ENCODE measurements at places on chromosomes 5 and 9.
A peak's percentile ranks its signal among the peaks of the same experiment; 100 is the strongest.

GRCh38 chr9:135334953-135335460 is 144.6 kb upstream of the PPP1R26 start:
- H3K36me3 ChIP-seq = no peaks in the 10 kb centered on the region
- H3K4me1 ChIP-seq = no peaks in the 10 kb centered on the region
- H3K27me3 ChIP-seq = no peaks in the 10 kb centered on the region
- H3K4me3 ChIP-seq = no peak overlapping the region
- no peak overlapping the region for H3K27ac ChIP-seq

DNA sequence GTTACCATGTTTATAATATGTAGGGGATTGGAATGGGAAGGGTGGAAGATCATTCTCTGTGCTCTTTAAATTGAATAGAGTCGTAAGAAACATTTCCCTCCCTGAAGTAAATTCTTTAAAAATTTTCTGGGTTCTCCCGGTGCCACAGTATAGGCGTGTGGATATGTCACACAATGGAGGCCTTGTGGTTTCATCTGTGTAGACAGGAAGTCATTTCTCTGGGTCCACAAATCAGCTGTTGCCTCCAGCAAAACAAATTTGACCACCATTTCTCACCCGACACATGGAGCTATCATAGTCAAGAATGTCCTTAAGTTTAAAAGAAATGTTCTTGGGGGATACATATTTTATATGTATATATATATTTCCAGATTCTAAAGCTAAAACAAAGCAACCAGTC is 17.4 kb downstream of the CEP78 start:
- no peak overlapping the region for H3K27ac ChIP-seq
- no peaks in the 10 kb centered on the region for H3K36me3 ChIP-seq
- no peaks in the 10 kb centered on the region for H3K4me1 ChIP-seq
- no peak for DNase-seq

DNA sequence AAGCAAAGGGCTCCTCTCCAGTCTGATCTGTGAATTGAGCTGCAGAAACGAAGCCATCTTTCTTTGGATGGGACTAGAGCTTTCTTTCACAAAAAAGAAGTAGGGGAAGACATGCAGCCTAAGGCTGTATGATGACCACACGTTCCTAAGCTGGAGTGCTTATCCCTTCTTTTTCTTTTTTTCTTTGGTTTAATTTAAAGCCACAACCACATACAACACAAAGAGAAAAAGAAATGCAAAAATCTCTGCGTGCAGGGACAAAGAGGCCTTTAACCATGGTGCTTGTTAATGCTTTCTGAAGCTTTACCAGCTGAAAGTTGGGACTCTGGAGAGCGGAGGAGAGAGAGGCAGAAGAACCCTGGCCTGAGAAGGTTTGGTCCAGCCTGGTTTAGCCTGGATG is 82.1 kb downstream of the PIK3R1 start:
- DNase-seq = peak; percentile 34
- H3K27ac ChIP-seq = no peak overlapping the region
- peaks cover 27% of the 10 kb centered on the region for H3K4me1 ChIP-seq
- no peak overlapping the region for H3K4me3 ChIP-seq
- no peaks in the 10 kb centered on the region for H3K36me3 ChIP-seq

GRCh38 chr5:82509762-82510161 is 231.6 kb upstream of the RPS23 start:
- H3K4me3 ChIP-seq = no peak overlapping the region
- H3K36me3 ChIP-seq = no peaks in the 10 kb centered on the region
- no peaks in the 10 kb centered on the region for H3K27me3 ChIP-seq
- no peaks in the 10 kb centered on the region for H3K4me1 ChIP-seq

GRCh38 chr5:38768412-38769211 is 77.2 kb upstream of the OSMR start:
- no peaks in the 10 kb centered on the region for H3K36me3 ChIP-seq
- no peaks in the 10 kb centered on the region for H3K27me3 ChIP-seq
- DNase-seq = no peak
- no peak overlapping the region for H3K27ac ChIP-seq
- H3K4me3 ChIP-seq = no peak overlapping the region

DNA sequence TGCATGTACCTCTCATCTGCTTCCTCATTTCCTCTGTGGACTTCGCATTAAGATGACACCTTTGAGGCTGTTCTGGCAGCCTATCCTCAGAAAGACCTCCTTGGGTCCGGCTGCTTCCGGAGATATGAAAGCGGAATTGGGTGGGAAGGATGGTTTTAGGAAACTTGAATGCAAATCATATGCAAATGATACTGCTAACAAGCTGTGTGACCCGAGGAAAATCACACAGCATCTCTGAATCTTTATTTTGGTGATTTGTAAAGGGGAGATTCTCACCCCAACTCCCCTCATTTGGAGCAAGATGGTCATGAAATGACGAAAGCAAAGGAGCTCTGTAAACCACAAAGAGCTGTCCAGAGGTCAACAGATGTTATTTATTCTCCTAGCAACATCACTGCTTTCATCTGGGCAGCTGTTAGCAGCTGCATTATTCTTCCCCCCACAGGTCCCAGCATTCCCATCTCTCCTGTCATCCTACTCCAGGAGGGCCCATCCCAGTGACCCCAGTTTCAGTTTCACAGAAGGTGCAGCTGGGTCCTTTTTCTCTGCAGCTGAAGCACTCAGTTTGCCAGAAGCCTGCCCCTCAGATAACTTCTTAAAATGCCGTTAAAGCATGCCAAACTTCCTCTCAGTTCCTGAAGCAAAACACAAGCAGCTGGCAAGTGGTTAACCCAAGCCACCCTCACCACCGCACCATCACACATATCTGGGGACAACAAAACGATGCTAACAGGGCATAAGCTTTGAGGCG is 269.5 kb downstream of the SEC61B start:
- no peak for DNase-seq
- H3K36me3 ChIP-seq = no peaks in the 10 kb centered on the region
- no peak overlapping the region for H3K27ac ChIP-seq
- no peaks in the 10 kb centered on the region for H3K27me3 ChIP-seq
- H3K4me1 ChIP-seq = no peaks in the 10 kb centered on the region
- no peak overlapping the region for H3K4me3 ChIP-seq

- H3K4me3 ChIP-seq = no peak overlapping the region
- H3K4me1 ChIP-seq = peaks cover 44% of the 10 kb centered on the region
- no peak for DNase-seq
- H3K27ac ChIP-seq = peak overlapping the region; percentile 64
Measured at GRCh38 chr5:57692582-57693487, 210.2 kb upstream of the ACTBL2 start.

DNA sequence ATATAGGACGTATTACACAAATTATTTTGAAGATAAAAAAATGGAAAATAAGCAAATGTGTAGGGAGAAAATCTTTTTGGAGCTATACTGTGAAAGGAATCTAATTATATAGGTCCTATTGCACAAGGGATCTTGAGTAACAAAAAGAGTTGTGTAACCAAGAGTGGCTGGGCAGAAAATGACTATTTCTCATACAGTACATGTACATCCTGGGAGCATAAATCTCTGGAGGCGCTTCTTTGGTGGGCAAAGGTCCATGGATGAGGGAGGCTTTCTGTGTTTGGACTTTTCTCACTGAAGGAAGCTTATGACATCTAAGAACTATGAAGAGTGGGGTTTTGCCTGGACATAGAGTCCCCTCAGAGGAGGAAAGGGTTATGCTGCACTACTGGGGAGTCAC is 29.8 kb downstream of the ANKS6 start:
- no peak for DNase-seq
- H3K36me3 ChIP-seq = peaks cover 18% of the 10 kb centered on the region
- no peaks in the 10 kb centered on the region for H3K4me1 ChIP-seq
- no peak overlapping the region for H3K4me3 ChIP-seq
- H3K27ac ChIP-seq = no peak overlapping the region

GRCh38 chr5:33557605-33558004 is 116.8 kb downstream of the TARS1 start:
- no peak overlapping the region for H3K27ac ChIP-seq
- DNase-seq = no peak
- no peaks in the 10 kb centered on the region for H3K36me3 ChIP-seq
- H3K4me3 ChIP-seq = no peak overlapping the region

GRCh38 chr9:89675058-89675742 is 70.4 kb downstream of the GADD45G start:
- peak overlapping the region; percentile 44 for H3K27ac ChIP-seq
- H3K4me1 ChIP-seq = peaks cover 47% of the 10 kb centered on the region
- no peaks in the 10 kb centered on the region for H3K36me3 ChIP-seq
- no peak overlapping the region for H3K4me3 ChIP-seq
- H3K27me3 ChIP-seq = no peaks in the 10 kb centered on the region

DNA sequence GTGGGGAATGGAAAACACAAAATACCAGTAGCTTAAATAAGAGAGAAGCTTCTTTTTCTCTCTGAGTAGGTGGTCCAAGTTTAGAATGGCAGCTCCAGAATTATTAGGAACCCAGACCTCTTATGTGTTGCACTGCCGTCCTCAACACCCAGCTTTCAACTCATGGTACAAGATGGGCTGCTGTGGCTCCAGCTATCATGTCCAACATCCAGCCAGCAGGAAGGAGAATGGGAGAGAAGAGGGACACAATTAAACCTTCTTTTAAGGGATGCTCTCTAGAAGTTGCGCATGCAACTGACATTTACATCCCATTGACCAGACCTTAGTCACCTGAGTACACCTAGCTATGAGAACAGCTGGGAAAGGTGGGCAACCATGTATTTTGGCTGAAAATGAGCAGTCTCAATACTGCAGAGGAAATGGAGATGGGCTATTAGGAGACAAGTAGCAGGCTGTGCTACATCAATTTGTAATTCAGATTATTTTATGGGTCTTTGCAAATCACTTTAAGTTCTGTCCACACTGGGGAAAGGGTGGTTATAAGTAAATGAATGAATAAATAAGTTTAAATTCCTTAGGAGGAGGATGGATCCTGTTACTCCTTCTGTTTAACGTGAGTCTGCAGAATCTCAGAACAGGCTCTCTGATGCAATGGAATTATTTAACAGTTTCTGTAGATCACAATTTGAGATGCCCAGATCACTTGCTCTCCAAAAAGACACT is 76.1 kb downstream of the SLC28A3 start:
- DNase-seq = no peak
- H3K36me3 ChIP-seq = no peaks in the 10 kb centered on the region
- H3K4me3 ChIP-seq = no peak overlapping the region
- peaks cover 7% of the 10 kb centered on the region for H3K4me1 ChIP-seq
- no peaks in the 10 kb centered on the region for H3K27me3 ChIP-seq

- H3K4me3 ChIP-seq = no peak overlapping the region
- no peak overlapping the region for H3K27ac ChIP-seq
- no peak for DNase-seq
- peaks cover 14% of the 10 kb centered on the region for H3K4me1 ChIP-seq
- no peaks in the 10 kb centered on the region for H3K27me3 ChIP-seq
- no peaks in the 10 kb centered on the region for H3K36me3 ChIP-seq
Measured at GRCh38 chr9:125141251-125141650, 2.1 kb downstream of the SCAI start.

- H3K36me3 ChIP-seq = no peaks in the 10 kb centered on the region
- H3K4me1 ChIP-seq = no peaks in the 10 kb centered on the region
- H3K4me3 ChIP-seq = no peak overlapping the region
- H3K27me3 ChIP-seq = no peaks in the 10 kb centered on the region
- H3K27ac ChIP-seq = no peak overlapping the region
Measured at GRCh38 chr5:147639321-147639720, 129.5 kb upstream of the DPYSL3 start.

Measured in vagina (tissue), 2 donors.